ENCODE measurements at places on chromosomes 12 and 14.

- DNase-seq: no peak
Measured at GRCh38 chr12:101485021-101485420, 9.9 kb downstream of the SPIC start.

DNA sequence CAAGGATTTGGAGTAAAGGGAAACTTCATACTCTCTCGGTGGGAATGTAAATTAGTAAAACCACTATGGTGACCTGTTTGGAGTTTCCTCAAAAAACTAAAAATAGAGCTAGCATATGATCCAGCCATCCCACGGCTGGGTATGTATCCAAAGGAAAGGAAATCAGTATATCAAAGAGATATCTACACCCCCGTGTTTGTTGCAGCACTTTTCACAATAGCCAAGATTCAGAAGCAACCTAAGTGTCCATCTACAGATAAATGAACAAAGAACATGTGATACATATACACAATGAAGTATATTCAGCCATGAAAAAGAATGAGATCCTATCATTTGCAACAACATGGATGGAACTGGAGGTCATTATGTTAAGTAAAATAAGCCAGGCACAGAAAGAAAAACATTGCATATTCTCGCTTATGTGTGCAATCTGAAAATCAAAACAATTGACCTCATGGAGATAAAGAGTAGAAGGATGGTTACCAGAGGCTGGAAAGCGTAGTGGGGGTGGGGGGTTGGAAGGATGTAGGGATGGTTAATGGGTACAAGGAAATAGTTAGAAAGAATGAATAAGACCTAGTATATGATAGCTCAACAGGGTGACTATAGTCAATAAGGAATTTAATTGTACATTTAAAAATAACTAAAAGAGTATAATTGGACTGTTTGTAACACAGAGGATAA, 468.0 kb downstream of the BCAT1 start:
- no peak for DNase-seq

DNA sequence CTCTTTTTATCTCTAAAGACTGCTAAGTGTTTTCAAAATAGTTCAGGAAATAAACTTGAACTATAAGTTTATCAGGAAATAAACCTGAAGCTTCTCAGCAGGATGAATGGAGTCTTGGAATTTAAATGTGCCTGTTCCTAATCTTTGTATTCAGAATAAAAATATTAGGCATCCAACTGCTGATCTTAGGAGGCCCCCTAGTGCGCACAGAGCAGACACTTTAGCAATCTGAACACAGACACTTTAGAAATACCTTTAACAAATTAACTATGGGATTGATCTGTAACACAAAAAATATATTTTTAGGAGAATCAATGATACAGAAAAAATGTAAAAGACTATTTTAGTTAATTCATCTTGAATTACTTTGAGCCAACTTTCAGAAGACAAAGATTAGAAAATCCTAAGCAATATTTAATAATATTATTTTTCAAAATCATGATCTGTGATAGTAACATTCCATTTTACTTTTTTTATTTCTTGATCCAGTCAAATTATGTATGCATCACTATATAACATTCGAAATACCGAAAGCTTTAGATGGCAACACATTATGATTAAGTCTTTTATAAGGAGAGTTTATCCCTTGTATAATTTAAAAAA, 80.9 kb downstream of the SLC41A2 start:
- peak; percentile 44 for DNase-seq

DNA sequence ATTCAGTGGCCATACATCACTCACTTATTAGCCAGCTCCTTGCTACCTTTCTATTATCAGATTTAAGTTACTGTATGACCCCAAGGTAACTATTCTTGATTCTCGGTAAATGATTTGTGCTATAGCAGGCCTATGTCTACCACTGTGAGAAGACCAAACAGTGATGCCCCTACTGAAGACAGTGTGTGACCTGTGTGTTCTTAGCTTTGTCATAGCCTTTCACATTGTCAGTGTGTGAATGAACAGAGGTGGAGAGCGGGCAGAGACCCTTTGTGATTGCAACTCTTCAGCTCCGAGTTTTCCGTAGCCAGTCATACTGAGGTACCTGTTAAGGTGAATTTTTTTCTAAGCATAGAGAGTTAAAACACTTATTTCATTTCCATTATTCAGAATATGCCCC, 294.0 kb downstream of the LRFN5 start:
- no peak for DNase-seq

GRCh38 chr12:121966959-121967358, 48.6 kb downstream of the CFAP251 start:
- DNase-seq: no peak

- no peak for DNase-seq
Measured at GRCh38 chr12:12267742-12268200, 927 bp upstream of the LRP6 start.

DNA sequence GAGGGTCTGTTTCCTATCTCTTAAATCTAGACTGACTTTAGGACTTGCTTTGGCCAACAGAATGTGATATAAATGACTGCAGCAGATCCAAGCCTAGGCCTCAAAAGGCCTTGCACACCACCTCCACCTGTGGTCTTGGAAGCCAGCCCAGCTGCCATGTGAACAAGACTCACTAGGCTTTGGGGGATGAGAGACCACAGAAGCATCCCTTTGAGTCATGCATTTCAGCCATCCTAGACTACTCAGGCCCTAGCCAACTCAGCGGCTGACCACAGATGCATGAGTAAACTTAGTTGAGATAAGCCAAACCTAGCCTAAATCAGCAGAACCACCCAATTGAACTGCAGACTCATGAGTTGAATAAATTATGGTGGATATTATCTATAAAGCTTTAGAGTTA, 87.7 kb downstream of the KCNH5 start:
- DNase-seq: no peak

DNA sequence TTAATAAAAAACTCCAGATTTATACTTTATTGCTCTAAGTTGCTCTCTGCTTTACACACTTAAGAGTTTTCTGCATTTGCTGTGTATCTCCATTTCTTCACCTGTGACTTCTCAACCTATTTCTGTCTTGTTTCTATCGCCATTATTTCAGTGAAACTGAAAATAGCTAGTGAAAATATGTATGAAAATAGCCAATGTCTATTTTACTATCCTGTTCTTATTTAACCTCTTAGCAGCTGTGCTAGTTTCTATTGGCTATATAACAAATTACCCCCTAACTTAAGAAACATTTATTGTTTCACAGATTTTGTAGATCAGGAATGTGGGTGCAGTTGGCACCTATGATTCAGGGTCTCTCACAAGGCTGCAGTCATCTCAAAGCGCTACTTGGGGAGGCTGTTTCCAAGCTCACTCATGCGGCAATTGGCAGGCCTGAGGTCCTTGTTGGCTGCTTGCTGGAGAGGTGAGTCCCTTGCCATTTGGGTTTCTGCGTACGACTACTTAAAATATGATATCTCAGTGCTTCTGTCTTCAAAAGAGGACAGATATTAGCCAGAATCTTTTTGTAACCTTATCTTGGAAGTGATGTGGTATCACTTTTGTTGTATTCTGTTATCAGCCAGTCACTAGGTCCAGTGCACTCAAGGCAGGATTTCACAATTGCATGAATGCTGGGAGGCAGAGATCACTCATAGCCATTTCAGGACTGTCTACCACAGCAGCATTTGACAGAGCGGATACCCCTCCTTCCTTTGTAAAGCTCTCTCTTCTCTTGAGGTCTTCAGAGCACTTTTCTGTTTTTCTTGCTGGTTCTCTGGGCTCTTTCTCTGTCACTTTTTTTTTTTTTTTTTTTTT, 7.2 kb downstream of the ERC1 start:
- DNase-seq: no peak
